ENCODE measurements at places on chromosomes 4 and X.

- no peak for DNase-seq
Measured at GRCh38 chr4:119728692-119729593, 100.3 kb upstream of the PDE5A start.

GRCh38 chr4:41935652-41936021 is 408 bp downstream of the TMEM33 start:
- no peak for DNase-seq

GRCh38 chr4:99324979-99325378 is 3.8 kb upstream of the ADH1B start:
- DNase-seq = no peak

DNA sequence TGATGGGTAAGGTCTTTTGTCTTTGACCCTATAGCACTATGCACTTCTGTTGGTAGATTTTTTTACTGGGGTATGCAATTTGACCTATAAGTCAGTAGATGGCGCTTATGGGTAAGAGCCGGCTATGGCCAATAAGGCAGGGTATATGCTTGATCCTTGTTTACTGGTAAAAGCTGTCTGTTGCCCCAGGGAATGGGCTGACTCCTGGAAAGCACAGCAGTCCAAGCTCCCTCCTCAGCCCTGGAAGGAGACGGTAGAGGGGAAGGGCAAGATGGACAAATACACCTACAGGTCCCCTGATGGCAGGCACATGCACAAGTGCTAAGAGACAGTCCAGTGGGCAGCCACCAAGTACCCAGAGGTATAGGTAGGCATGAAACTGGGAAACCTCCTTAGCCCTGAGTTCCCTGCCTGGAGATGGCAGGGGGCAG is 63.7 kb downstream of the ADAMTS3 start:
- no peak for DNase-seq
